ENCODE measurements at places on chromosomes 16 and 17.

- DNase-seq = no peak
These were observed 263.7 kb downstream of the MAP2K6 start for GRCh38 chr17:69678206-69678605.

GRCh38 chr17:59373882-59374495 lies 42.5 kb downstream of the YPEL2 start:
- DNase-seq = no peak

DNA sequence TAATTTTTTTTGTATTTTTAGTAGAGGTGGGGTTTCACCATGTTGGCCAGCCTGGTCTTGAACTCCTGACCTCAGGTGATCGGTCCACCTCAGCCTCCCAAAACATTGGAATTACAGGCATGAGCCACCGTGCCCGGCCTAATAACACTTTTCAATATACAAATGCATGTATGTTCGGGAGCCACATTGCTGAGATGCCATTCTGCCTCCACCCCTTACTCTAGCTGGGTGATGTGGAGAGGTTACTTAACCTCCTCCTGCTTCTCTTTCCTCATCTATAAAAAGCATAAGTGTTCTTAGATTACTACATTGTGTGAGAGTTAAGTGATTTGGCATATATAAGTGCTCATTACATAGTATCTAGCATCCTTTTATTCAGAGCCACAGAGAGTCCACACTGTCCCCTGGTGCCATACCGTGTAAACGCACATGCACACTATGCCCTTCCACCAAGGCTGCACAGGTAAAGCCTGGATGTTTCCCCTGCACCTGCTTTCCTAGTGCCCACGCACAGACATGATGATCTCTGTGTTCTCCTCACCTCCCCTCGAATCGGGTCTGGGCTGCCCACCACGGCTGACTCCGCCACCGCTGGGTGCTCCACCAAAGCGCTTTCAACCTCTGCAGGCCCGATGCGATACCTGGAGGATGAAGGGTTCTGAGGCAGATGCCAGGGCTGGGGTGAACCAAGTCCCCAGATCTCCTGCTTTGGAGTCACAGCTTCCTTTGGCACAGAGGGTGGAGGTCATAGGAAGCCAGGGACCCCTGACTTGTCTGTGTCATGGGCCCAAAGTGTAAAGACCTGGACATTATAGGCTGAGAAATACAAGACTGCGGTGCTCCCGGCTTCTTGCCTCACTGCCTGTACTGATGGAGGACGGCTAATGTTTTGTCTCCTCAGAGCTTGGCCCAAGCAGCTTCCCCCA lies 49.0 kb upstream of the ACSM2B start:
- DNase-seq = no peak

- peak; percentile 60 for DNase-seq
These were observed 28.8 kb downstream of the ZCCHC14 start for GRCh38 chr16:87463722-87464690.

DNA sequence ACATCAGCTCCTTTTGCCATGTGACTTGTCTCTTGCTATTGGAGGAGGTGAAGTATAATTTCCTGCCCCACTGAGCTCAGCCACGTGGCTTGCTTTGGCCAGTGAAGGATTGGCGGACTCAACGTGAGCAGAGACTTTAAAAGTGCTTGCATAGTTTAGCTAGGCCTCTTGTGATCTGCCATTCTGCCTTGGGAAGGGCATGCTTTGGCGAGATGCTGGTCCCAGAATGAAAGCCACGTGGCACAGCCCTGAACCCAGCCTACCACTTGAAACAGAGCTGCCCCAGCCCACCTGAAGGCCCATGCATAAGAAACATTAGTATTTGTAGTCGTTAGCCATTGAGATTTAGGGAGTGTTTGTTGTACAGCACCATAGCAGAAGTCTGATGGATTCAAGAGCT lies 148.2 kb downstream of the TMEM132E start:
- no peak for DNase-seq

- peak; percentile 4 for DNase-seq
These were observed 22.3 kb upstream of the RBFOX3 start for GRCh38 chr17:79633154-79633553.

DNA sequence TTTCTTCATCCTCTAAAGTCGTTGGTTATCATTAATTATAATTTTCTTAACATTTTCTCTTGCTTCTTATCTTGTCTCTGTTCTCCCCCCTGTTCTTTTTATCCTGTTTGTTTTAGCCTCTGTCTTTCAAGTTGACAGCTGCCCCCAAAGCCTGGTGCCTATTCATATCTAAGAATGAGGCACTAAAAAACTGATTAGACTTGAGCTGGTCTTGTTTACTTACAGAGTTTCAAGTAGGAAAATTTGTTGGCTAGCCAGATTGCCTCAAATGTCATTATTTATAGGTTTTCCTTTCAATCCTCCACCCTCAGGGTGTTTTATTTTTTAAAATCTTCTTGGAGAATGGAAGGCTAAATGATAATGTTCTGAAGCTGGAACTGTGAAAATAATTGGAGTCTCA lies 236.0 kb downstream of the UTP18 start:
- DNase-seq = no peak

DNA sequence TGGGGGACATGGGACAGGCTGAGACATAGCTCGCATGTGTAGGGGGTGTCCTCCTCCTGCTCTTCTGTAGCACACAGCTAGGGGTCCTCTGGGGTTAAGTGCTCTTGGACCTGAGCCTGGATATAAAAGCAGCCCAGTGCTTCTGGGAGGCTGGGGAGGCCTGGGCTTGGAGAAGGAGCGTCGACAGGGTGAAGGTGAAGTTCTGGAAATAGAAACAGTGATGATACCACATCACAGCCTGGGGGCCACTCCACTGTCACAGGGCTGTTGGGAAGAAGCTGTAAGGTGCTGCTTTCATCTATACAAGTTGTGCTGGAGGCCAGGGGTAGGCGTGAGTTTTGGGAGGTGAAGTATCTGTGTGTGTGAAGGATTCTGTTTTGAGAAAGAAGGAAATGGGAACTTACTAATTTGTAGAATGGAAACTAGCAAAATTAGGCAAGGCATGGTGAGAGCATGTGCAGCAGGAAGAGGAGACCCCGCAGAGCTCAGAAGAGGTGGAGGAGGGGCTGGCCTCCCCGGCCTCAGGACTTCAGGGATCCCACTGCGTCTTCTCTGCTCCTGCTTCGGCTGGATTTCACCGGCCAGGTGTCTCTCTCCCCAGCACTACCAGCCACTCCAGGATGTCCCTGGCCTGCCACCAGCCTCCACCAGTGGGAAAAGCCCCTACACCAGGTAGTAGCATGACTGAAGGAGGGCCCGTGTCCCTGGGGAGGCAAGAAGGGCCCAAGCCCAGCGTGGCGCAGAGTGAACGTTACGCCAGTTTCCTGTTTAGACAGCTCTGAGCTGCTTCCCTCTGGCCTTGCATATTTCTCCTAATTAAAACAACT lies 19.4 kb downstream of the PLCG2 start:
- DNase-seq = no peak

- DNase-seq = no peak
These were observed 269.5 kb downstream of the MAP2K4 start for GRCh38 chr17:12290207-12290606.

DNA sequence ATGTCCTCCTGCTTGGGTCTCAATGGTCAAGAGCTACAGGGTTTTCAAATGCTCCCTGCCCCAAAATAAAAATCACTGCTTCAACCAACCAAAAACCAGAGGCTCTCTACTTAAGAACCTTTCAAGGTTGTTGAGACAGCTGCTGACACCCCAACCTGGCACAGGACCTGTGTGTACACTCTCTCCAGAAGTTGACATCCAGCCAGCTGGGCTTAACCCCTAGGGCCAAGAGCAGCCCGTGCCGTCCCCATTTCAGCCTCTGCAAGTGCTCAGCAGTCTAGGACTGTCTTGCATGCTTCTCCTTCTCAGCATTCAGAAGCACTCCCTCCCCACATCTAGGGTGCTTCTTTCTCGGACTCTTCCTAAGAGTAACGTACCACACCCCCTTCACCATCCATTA lies 59.0 kb upstream of the TRAP1 start:
- DNase-seq = no peak

DNA sequence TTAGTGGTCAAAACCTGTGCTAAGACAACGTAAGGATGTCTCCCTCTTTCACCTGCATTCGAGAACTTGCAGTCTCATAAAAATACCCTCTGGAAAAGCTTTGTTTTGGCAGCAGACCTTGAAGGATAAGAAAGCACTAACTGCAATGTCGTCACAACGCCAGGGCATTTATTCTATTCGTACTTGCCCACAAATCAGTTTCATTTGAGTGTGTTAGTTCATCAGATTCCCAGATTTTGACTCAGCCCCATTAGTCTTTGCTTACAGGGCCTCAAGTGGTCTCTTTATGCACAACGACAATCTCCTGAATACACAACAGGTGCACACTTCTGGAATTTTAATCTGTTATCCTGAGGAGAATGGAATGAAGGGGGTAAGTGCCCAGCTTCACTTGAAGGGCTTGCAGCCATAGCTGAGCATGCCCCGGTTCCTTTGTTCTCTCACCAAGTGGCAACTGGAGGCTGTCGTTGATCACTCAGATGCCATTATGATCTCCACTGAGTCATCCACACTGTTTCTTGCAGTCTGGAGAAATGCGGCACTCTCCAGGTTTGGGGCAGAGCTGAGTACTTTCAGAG lies 58.8 kb downstream of the CLEC19A start:
- no peak for DNase-seq

DNA sequence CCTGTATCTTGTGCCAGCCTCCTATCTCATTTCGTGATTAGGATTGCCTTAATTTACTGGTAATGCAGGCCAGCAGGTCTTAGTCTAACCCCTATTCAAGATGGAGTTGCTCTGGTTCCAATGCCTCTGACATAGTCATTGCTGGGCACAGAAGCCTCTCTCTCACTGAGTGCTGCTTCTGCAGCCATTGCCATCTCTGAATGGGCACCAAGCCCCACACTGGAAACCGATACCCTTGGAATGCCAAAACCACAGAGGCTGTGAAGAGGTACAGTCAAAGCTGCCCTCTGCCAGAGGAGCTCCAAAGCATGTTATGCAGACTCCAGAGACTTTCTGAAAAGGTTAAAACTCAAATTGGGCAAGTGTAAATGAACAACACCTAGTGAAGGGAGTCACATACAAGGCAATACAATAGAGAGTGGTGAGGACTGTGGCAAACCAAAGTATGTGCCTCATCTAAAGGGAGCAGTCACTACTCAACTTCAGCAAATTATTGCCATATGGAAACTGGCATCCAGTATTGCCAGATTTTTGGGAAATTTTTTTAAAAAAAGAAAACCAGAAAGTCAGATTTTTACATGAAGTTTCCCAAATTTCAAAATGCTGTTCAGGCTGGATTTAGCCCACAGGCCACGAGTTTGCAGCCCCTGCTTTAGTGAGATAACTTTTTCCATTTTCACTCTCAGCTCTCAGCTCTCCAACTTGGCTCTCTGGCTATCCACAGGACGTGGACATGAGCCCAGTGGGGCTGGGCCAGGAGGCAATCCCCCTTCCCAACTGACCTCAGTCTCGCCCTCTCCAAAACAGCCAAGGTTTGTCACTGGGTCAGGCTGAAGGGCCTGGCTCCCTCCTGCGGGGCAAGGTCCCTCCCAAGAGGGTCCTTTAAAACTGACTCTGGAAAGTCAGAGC lies 2.1 kb upstream of the MMP2 start:
- DNase-seq = peak; percentile 81

DNA sequence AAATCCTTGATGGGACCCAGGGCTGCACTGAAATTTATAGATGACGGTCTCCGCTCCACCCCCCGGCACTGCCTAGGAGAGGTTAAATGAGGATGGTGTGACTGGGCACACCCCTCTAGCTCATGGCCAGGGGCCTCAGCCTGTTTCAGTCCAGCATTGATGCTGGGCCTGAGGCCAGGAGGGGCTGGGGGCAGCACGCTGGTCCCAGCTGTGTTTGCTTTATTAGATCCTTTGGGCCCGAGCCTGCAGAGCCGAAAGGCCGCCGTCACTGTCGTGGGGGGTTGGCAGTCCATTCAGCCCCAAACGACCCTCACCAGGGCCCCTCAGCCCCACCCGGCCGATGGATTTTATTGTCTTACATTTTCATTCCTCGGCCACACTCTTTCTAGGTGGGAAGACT lies 10.8 kb upstream of the DOK4 start:
- no peak for DNase-seq

GRCh38 chr16:51576498-51577195 lies 425.6 kb upstream of the SALL1 start:
- DNase-seq = no peak

GRCh38 chr16:85746460-85747215 lies 4.3 kb downstream of the C16orf74 start:
- DNase-seq = no peak

DNA sequence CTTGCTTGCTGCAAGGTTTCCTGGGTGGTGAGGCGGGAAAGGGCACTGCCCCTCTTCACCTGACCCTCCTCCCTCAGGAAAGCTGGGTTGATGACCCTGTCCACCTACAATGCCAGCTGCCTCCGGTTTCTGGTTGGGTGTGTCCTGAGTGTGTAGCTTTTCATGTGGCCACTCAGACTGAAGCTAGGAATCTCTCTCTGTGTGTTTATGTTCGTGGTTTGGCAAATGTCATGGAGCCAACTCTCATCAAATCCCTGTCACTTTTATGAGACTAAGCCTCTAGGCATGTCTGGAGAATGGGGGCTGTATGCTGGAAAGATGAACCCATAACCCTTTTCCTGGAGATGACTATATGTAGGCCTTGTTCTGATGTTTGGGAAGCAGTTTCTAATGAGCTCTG lies 17.1 kb downstream of the PLEKHG4 start:
- DNase-seq = peak; percentile 23

DNA sequence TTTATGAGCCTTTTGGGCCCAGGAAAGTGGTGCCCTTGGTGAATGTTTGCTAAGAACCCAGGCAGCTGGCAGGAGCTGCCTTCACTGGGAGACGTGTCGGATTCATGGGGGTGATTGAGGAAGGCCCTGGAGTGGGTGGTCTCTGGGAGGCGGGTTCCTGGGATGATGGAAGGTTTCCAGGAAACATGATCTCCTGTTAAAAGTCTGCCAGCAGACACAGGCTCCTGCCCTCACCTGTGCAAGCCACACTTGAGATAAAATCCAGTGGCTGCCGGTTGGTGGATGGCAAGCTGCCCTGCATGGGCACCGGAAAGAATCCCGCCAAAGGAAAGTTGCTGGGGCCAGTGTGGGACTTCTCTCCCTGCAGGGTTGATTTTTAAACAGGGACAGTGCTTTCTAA lies 189.0 kb upstream of the CIBAR2 start:
- no peak for DNase-seq

GRCh38 chr16:73268366-73268993 lies 220.6 kb upstream of the ZFHX3 start:
- peak; percentile 45 for DNase-seq

DNA sequence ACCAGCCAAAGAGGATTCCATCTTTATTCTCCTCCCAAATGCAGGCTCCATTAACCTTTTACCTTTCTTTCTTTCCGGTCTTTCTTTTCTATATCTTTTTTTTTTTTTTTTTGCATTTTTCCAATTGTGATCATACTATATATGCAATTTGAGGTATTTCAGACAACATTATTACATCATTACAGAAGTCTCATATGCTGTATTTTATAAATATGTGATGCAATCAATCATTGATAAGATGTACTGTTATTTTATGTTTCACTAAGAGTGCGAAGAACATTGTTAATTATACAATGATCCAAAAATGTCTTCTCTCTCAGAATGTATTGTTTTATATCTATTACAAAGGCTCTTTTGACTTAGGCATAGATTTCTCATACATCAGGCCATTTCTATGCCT lies 683.1 kb downstream of the WWOX start:
- no peak for DNase-seq
